ENCODE measurements at places on chromosomes 16 and 17.

- DNase-seq = peak; percentile 28
Observed at GRCh38 chr17:39178536-39178935, 12.6 kb upstream of the ARL5C start.

- peak; percentile 62 for DNase-seq
Observed at GRCh38 chr17:76414334-76415295, 30.2 kb downstream of the SPHK1 start.

GRCh38 chr16:57091200-57091974 lies 996 bp upstream of the CPNE2 start:
- DNase-seq = peak; percentile 19

DNA sequence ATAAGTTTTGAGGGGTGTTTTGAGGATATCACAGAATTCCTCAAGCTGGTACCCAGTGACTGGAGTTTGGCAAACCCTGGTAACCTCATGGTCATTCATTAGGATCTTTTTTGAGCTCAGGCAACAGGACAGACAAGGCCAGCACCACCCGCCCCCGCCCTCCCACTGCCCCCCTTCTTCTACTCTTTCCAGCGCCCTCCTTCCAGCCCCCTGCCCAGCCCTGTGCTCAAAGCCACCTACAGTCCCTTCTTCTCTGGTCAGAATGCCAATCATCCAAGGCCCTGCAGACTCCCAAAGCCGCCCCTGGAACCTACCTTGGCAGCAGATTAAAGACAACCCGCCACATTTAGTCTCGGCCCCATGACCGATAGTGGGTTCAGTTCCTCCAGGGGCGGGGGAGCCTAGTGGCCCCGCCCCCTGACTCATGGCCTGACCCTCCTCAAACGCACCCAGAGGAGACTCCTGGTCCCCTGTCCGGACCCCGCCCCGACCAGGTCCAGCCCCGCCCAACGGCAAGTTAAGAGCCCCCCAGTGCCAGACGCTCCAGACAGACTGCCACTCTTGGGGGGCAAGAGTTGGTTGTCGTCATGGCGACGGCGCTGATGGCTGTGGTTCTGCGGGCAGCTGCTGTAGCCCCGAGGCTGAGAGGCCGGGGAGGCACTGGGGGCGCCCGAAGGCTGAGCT lies at the start of gene NAGS:
NAGS (plus strand) TSS at position 546 of the 684 bp plus-strand sequence; CDS start at position 588, 42 bp downstream.
- peak; percentile 49 for DNase-seq

DNA sequence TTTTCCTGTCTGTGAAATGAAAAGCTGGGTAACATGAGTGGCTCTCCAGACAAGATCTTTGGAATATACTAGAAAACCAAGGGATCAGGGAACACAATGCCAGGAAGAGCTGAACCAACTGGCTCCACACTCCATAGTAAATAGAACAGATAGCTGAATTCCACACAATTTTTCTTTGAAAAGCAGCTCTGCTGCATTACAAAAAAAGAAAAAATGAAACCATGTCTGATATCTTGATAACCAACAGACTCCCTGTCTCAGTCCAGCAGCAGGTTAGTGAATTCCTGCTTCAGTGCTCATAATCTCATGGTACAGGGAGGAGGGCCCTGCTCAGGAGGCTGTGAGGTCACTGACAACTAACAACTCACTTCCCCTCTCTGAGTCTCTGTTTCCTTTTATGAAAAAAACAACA lies 97.1 kb downstream of the CDH11 start:
- DNase-seq = peak; percentile 84

DNA sequence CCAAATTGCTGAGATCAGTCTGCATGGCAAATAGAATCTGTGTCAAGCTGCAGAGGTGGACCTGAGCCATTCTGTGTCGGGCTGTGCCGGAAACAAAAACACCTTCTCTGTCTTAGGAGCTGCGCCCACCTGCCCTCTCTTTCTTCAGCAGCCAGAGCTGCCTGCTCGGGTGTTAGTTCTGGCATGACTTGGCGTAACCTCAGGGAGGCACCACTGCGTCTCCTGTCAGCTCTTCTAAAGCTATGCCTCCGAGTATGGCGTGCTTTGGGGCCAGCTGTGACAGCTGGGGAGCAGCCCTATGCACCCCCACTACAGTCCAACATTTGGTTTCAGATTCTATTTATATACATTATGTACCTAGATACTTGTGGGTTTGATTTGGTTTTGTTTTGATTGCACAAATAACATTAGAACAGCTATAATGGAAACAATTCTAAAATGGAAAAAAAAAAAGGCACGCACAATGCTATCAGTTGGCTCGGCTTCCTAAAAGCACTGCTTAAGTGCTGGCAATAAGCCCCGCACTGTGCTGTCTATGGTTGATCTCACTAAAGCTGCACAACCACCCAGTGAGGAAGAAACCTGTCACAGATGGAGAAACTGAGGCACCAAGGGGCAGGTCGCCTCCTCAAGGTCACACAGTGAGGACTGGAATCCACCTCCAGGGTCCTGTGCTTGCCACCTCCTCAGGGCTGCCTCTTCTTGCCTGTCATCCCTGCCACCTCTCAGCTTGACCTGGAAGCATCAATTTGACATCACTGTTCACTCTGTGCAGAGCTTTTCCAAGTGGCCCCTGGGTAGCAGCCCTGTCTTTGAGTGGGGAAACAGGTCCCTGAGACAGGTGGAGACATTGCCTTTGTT lies 18.7 kb upstream of the ADGRG1 start:
- peak; percentile 15 for DNase-seq

GRCh38 chr17:72215490-72215889 lies 94.7 kb downstream of the SOX9 start:
- DNase-seq = no peak

DNA sequence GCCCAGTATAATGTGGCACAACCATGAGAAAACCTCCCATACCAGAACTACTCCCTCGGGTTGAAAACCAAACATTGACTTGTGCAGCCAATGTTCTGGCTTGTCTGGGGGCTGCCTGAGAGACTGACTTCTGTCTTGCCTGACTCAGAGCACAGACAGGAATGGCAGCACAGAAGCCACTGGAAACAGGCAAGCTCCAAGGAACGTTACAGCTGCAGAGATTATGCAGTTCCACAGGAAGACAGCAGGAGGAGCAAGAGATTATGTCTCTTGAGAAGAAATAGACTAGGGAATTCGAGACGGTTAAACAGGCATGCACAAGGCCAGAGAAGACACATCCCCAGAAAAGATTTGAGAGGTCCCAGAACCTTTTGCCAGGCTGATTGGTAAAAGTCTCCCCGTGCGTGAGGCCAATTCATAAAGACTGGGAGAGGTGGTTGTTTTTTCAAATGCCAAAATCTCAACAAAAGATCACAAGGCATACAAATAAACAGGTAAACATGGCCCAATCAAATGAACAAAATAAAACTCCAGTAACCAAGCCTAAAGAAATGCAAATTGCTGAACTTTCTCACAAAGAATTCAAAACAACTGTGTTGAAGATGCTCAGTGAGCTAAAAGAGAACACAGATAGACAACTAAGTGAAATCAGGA lies 90.6 kb upstream of the CDH5 start:
- peak; percentile 67 for DNase-seq

DNA sequence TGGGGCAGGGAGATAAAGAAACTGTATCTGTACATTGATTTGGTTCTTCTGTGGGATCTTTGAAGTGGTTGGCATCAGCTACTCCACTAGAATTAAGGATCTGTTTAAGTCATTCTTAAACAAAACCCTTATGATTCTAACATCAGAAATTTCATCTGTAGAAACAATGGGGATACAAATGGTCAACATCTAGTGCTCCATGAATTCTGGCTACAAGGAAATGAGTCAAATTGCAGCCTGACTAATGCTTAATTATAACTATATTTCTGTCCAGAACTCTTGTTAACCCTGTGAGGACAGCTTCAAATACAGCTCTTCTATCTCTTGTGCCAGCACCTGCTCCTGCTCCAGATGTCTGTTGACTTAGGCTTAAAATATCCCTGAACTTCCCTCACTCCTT lies 13.9 kb upstream of the GINS3 start:
- DNase-seq = peak; percentile 4

DNA sequence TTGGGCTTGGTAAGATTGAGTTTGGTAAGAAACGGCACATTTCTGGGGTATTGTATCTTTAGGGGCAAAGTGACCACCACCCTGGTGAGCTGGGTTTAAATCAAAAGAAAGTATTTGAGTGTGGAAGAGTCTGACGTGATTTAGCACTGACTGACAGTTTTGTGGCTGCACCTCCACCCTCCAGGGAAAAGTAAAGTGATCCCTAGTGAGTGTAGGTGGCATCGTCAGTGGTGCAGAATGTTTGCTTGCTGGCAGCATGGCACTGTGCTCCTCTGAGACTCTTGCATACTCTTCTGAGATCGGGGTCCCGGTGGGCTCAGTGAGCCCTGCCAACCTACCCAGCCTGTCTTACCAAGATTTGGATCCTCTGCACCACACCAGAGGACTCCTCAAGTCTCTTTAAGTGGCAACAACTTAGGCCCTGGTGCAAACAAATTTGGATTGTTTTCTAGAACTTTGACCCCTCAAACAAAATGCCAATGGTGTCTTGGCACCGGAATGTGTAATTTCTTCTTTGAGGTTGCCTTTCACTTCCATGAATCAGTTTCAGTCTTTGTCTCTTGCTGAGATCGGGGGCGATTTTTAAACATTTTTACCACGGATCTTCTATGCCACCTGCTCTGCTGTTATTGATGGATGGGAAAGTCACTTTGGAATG lies 2.8 kb downstream of the PRKCB start:
- no peak for DNase-seq

- peak; percentile 21 for DNase-seq
Observed at GRCh38 chr17:29929006-29929532, 959 bp downstream of the SSH2 start.

- DNase-seq = no peak
Observed at GRCh38 chr17:82697808-82698064, 762 bp downstream of the RAB40B start.

- DNase-seq = no peak
Observed at GRCh38 chr16:15033309-15033707, 22.6 kb downstream of the NTAN1 start.

- no peak for DNase-seq
Observed at GRCh38 chr17:67482764-67483163, 105.7 kb downstream of the PITPNC1 start.

GRCh38 chr17:38875477-38876075 lies 5.7 kb downstream of the LASP1 start:
- no peak for DNase-seq

GRCh38 chr17:17719966-17720543 lies 38.8 kb downstream of the RAI1 start:
- DNase-seq = no peak

GRCh38 chr17:28657756-28658155 lies 4.0 kb downstream of the SDF2 start:
- peak; percentile 28 for DNase-seq

DNA sequence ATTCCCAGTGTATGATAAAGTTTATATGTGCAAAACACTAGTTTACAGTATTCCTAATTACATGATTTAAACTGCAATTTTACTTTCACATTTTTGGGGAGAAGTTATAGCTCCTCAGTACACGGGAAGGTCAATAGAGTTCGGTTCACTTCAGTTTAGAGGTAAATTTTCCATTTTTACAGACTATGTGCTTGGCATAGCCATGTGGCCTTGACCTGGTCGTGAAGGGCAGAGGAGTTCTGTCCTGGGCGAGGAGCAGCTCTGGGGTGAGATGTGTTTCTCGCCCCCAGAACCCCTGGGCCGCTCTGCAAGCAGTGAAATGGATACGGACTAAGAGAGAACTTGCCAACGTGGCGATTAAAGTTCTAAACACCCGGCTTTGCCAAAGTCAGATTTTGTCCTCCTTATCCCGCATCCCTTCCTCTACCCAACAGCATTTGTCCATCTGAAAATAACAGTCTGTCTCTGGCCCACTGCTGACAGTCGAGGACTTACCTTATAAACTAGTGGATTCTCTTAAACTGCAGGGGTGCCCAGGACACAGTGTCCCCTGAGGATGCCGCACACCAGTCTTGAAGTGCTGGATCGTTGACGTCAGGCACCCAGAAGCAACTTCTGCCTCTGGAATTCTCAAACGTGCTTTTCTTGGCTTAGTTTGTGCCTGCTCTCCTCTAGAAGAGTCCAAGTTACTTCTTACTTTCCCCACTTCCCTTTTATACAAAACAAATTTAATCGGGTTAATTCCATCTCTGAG lies 1.5 kb upstream of the SIAH1 start:
- no peak for DNase-seq

- DNase-seq = no peak
Observed at GRCh38 chr16:85711982-85712587, 23.3 kb upstream of the GINS2 start.

DNA sequence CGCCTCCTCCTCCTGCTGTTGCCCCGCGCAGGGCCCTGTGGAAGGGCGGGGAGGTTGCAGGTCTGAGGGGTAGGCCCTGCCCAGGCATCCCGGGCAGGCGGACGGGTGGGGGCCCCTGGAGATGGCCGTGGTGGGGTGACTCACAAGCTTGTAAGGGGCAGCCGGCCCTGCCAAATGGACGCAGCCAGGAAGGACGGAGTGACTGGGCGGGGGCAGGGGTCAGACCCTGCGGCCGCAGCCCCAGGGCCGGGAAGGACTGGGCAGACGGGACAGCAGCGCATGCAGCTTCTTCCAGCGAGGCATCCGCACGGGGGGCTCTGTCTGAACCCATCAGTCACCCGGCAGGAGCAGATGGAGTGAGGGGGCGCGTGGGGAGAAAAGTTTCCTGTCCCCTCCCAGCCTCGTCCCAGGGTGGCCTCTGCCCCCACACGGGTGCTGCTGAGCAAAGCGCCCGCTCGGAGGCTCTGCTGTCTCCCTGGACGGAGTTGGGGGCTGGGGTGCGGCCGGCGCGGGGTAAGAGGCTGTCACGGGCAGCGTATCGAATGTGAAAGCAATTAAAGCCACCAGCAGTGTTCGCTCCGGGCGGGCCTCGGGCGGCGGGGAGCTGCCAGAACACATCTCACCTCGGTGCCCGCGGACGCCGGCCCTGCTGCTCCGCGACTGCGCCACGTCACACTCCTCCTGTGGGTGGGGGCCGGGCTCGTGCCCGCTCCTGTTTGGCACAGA lies 5.4 kb upstream of the PRR35 start:
- peak; percentile 74 for DNase-seq

GRCh38 chr16:24918641-24919040 lies 72.9 kb downstream of the SLC5A11 start:
- DNase-seq = no peak

DNA sequence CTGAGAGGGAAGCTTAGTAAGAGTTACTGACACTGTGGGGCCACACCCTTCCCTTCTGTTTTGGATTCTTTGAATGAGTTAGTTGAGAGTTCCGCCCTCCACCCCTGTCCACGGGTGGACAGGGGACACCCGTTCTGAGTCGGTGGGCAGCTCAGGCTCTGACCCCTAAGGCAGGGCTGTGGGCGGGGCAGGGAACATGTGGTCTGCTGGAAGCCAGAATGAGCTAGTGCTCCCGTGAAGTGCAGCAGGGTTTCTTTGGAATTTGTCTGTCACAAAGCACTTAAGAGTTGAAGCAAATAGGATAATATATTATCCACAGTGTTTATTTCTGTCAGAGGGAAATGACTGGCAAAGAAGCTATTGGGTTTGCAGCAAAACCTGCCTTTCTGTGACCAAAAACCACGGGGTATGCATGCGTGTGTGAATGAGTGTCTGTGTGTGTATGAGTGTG lies 90.1 kb downstream of the CLEC16A start:
- DNase-seq = no peak

DNA sequence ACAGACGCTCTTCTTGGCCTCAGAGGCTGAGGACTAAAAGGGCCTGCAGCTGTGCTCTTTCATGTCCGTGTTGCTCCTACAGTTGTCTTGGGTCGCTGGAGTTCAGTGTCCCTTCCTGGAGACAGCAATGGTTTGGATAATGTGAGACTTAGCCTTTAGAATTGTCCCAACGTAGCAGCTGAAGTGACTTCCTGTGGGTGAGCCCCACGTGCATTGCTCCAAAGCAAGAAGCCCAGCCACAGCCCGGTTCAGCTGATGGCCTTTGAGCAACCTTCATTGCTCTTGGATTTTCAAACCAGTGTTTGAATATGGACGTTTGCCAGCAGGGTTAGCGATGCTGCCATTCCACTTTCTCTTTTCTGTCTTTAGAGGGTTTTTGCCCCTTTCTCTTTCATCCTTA lies 19.7 kb downstream of the TMEM11 start:
- DNase-seq = peak; percentile 40

- DNase-seq = peak; percentile 73
Observed at GRCh38 chr16:24721830-24722238, 7.6 kb upstream of the TNRC6A start.
